ENCODE measurements at places on chromosomes 7 and 10.

DNA sequence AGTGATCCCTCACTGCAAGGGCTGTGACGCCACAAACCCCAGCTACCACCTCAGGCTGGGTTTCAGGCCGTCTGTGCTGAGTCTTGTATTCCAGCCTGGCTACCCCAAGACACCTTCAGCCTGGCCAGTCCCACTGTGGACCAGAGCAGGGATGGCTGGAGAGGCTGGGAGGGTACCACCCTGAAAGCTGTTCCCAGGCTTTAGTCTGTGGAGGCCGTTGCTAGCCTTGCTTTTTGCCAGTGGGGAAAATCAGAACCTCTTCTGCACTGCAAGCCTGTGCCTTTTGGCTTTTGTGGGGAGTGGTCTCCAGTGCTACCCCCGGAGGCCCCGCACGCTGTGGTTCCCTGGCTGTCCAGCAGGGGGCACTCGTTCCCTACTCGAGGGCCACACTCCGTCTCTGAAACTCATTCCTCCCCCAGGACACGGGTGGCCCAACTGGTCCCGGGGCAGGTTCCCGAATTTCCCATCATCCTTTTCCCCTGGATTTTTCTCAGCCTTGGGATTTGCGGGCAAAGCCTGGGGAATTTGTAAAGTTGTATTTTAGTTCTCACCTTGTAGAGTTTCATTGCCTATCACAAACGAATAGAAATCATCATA, 128.4 kb upstream of the BTBD16 start:
- DNase-seq = no peak

GRCh38 chr10:102603946-102604345, 40.3 kb upstream of the TRIM8 start:
- DNase-seq = no peak

DNA sequence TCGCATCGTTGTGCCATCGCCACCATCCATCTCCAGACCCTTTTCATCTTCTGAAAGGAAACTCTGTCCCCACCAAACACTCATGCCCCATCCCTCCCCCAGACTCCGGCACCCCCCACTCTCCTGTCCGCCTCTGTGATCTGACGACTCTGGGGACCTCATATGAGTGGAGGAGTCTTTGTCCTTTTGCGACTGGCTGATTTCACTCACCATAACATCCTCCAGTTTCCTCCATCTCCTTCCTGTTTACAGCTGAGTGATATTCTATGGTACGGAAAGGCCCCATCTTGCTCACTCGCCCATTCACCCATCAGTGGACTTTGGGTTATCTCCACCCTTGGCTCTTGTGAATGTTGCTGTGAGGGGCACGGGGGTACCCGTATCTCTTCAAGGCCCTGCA, 11.8 kb upstream of the INSIG1 start:
- no peak for DNase-seq

DNA sequence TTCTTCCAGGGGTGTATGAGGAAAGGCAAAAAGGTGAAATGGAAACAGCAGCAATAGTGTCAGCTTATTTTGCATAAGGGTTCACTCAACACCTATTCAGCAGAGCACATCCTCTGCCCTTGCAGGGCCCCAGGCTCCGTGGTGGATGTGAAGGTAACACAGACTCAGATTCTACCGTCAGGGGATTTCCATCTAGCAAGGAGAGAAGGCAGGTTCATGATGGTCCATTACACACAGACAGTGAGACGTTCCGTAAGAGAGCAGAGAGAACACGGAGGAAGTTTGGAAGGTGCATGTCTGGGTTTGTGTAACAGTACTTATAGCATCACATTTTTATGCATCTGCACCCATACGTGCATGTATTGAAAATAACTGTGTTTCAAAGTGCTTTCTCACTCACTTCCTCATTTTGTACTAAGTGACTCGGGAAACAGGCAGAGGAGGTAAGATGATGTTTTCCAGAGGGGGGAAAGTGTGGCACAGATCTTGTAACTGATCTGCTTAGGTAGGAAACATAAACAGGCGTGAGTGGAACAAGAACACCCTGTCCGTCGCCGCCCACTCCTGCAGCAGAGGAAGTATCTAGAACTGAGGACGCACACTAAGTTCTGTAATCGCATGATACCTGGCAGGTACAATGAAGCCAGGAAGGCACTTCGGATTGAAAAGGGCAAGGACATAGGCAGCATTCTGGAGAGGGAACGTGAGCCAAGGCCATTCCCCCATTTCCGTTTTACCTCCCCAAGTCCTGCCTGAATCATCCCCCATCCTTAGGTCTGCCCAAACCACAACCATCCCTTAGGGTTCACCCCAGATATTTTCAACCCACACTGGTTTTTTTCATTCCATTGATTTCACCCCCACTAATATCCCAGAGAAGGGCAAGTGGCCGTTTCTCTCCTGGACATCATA, 1.0 kb upstream of the ENO4 start:
- DNase-seq = no peak

DNA sequence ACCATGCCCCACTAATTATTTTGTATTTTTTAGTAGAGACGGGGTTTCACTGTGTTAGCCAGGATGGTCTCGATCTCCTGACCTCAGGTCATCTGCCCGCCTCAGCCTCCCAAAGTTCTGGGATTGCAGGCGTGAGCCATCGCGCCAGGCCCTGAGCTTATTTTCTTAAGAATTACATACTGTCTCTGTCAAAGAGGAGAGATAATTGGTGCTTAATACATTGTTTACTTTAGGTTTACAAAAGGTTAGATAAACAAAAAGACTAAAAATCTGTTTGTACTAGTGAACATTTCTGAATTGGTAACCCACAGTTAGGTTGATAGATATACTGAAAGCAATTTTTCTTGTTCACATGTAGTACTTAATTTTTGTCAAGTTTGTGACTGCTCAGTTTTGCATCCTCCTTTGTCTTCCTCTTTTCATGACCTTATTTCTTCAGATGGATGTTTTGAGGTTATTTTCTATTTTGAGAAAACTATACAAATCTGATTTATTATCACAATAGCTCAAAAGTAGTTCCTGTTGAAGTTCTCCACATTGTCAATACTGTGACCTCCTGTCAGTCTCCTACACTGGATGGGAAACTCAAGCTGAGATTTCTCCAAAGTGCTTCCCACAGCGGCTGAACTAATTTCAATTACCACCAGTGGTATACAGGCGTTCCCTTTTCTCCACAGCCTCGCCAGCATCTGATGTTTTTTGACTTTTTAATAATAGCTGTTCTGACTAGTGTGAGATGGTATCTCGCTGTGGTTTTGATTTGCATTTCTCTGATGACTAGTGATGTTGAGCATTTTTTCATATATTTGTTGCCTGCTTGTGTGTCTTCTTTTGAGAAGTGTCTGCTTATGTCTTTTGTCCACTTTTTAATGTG, 22.5 kb downstream of the HHEX start:
- DNase-seq = peak; percentile 21

GRCh38 chr10:3208481-3209406, 36.2 kb upstream of the PITRM1 start:
- no peak for DNase-seq

DNA sequence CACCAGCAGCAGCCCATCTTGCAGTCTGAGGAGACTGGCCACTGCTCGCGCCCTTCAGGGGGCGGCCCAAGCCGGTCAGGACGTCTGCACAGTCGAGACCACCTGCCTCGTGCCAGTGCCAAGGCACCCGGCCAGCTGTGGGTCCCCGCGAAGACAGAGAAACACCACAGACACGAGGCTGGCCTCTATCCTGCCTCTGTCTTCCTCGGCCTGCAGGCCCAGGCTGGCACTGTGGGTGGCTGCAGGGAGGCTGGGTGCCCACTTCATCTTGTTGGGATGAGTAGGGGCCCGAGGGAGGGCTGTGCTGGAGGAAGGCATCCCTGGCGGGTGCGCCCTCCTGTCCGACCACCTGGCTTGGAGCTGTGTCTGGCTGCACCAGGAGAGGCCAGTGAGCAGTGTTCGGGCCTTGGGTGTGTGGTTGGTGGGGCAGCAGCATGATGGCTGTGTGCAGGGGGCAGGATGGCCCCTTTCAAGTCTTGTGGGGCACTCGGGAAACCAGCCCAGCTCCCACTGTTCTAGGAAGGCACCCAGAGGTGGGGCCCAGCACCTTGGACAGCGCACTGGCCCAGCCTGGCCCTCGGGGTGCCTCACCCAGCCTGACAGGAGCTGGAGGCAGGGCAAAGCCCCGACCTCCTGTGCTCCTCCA, 7.3 kb downstream of the DPYSL4 start:
- no peak for DNase-seq

- DNase-seq = no peak
These were observed 191.5 kb downstream of the REEP3 start for GRCh38 chr10:63712717-63713115.

DNA sequence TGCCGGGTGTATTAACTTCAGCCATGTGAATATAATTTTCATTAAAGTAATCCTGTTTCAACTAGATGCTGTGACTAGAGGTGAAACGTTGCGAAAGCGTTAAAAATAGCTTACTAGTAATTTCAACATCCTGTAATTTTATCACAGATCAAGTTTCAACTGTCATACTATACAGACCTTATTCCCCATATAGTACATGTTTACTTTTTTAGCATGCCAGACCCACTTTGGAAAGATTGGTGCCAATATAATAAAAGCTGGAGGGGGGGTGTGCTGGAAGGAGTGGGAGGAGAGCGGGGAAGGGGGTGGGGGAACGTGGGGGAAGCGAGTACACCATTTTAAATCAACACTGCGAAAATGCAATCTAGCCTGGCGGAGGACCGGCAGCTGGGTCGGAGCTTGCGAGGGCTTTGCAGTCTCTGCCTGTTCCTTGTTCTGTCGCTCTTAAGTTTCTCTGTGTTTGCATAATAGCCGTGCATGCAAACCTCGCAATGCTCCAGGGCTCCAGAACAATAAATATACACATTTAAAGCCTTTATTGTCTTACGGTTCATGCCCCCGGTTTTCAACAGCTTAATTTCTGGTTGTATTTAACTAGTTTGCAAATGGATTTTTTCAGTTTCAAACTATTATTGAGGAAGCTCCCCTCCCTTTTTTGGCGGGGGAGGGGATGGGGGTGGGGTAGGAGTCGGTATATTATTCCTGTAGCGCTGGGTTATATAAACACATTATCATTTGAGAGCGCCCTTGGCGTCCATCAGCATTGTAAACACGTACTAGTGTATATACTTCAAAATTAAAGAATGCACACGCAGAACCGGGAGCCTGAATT, 1.3 kb upstream of the ARID5B start:
- DNase-seq = peak; percentile 66

- no peak for DNase-seq
These were observed 120.4 kb upstream of the SORCS3 start for GRCh38 chr10:104520653-104521052.

DNA sequence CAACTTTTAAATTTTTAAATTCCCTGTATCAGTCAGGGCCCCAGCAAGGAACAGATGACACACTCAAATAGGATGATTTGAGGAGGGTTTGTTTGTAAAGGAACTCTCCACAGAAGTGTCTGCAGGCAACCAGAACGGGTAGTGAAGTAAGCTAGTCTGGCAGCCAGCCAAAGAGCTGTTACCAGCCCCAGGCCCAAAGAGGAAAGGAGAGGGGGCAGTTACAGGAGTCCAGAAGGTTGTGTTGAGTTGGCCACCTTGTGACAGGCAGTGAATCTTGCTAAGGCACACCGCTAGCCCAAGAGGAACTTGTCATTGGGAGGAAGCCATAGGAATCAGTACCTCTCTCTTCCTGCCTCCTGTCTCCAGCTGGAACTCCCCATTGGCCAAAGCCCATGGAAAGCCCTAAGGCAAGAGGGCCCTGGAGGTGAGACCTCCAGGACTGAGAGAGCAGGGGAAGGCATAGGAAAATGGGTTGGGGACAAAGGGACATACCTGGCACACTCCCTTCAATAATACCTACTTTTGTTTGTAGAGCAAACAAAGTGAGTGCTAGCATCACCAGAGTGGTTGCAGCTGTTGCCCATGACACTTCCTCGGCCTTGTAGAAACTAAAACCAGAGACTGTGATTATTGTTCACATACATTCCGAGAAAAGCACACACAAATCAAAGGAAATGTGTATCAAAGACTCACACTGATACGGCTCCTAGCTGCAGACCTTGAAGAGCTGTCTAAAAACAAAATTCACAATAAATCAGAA, 25.4 kb upstream of the GATAD1 start:
- DNase-seq = peak; percentile 83

DNA sequence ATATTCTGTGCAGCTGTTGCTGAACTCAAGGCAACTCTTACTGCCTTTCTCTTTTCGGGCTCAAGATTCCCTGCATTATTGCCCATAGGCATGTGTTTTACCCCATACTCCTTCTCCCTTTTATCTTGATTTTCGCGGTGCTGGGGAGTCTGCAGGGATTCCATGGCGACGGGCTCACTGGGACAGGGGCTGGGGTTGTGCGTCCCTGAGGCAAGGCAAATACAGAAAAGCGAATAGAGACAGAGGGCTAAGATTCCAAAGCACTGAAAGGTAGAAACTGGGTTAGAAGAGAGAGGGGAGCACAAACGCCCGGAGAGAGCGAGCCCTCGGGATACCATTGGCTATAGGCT, 519 bp upstream of the RPP38 start:
- no peak for DNase-seq

DNA sequence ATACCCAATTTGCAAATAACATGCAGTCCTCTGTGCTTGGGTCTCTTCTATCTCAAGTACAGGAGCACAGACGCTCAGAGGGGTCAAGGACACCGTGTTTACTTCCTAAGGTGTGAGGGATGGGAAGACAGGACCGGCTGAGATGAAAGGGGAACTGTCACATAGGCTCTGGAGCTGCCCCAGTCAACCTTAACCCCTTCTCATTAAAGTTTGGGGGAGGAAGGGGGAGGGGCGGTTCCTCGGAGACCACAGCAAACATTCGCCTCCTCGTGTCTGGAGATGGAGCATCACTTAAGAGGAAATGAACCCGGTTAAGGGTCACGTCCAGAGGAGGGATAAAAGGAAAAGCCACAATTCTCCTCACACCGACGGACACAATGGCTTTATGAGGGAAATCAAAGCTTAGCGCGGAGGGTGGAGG, 1.1 kb downstream of the SH3PXD2A start:
- DNase-seq = no peak

DNA sequence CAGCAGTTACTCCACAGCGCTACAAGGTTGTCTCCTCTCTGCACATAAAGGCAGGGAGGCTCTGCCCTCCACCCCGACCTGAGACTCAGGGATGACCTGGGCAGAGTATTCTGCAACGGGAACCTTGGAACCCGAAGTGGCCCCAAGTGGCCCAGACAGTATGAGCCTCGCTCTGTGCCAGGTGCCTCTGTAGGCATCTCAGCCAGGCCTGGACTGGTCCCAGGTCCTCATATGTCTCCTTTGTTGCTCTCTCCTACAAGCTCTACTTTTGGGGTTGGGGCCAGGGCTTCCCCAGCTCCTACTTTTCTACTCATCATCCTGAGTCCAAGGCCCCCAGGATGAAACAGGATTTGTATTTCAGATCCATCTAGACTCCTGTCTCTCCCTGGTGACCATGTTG, 241.5 kb upstream of the PRSS1 start:
- no peak for DNase-seq

GRCh38 chr7:42478717-42479116, 241.7 kb upstream of the GLI3 start:
- no peak for DNase-seq

DNA sequence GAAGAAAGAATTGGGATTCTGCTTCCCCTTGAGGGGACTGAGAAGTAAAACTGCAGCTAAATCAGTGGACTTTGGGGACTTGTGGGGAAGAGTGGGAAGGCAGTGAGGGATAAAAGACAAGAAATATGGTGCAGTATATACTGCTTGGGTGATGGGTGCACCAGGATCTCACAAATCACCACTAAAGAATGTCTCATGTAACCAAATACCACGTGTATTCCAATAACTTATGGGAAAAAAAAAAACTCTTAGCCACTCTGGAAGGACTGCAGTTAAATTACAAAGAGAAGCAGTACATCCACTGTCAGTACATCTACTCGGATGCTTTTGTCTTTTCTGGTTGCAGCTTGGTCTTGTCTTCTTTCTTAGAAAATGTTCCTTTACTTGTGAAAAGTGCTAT, 27.4 kb upstream of the GOT1 start:
- DNase-seq = no peak
